Foreskin melanocyte (primary cell): ENCODE measurements at places on chromosomes 1 and 21.

- no peak for DNase-seq
These were observed 24.5 kb upstream of the PKP1 start for GRCh38 chr1:201258763-201259230.

GRCh38 chr1:210143465-210144062 lies 89.0 kb upstream of the SERTAD4 start:
- peak; percentile 55 for DNase-seq

- DNase-seq: no peak
These were observed 616 bp upstream of the LAX1 start for GRCh38 chr1:203764105-203765028.

DNA sequence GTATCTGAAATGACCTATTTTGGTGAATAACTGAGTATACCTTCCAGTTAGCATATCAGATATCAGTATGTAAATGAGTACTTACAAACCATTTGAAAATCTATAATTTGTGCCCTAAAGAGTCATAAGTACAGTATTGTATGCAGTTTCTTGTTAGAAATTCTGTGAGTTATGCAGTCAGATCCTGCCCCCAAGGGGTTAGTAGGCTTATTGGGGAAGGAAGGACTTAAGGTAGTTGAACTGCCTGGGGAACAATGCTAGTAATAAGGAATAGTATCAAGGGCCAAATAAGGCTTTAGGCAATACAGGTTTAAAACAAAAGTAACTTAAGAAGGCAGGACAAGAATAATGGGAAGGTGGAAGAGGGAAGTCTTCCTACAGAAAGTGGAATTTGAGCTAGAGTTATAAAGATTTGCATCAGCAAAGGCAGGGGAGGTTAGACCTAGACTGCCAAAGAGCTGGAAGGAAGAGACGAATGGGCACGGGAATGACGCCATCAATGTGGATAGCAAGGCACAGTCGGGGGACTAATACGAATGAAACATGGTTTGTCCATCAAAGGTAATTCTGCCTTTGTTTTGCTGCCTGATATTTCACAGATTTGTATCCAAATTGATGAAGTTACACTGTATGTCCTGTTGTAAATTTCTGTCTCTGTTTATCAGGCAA lies 182.9 kb upstream of the DPYD start:
- DNase-seq: no peak

DNA sequence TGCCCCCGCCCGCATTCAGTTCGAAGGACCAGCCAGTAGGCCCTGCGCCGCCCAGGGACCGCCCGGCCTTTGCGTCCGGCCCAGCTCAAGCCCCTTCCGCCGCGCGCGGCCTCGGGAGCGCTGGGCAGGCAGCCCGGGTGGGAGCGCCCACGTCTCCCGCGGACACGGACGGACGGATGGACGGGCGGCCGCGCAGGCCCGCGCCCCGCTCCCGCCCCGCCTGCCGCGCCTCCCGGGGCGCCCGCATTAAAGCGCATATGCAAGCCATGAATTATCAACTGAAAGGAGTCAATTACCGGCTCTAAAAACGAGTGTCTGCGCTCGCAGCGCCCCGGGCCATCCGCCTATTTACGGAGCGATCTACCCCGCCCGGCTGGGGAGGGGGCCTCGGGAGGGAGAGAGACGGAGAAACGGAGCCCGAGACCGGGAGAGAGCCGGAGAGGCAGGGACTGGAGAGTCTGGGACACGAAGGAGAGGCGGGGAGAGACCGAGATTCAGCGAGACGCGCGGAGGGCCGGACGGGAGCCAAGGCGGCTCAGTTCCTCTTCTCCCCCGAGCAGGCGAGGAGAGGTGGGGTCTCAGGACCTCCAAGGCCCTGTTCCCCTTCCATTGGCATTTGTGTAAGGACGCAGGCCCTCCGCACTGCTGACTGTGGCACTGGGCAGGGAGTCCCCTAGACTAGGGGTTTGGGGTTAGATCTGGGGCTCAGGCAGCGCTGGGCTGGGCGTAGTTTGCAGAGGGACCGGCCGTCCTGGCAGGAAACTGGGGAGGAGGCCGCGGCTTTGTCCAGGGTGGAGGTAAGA lies 41.3 kb upstream of the DMBX1 start:
- no peak for DNase-seq

DNA sequence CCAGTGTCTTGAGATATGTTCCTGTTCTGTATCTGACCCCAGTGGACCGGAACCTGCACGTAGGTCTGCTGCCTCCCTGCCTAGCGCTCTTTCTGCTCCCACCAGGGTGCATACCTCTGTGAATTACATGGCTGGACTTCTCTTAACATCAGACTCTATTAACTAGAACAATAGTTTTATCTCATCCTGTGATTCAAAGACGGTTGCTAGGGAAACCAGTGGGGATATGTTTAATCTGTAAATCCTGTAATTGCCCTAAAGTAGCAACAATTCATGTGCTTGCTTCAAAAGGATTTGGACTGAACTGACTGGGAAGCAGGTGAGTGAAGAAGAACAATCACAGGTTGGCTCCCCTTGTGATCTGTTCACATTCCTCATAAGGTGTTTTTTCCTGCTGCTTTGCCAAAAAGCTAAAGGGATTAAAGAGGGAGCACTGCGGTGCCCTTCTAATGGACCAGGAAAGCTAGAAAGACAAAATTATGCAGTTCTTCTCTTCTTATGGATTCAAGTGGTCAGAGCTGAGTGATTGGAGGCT lies 52.7 kb upstream of the DIRAS3 start:
- no peak for DNase-seq

GRCh38 chr1:116277840-116278540 lies 95.1 kb upstream of the ATP1A1 start:
- DNase-seq: no peak

DNA sequence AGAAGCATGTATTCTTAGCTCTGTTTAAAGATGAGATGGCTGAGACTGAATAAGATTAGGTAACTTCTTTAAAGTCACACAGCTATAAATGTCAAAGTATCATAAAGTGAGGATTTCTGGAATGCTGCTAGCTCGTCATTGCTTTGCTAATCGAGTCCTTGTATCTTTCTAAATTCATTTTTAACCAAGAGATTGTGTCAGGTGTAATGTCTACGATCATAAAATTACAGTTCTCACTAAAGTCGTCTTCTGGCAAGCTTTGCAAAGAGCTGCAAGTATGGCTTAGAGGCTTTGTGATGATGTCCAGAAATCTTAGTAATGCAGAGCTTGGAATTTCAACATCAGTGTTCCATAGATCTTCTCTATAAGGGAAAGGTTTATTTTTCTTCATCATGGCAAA lies 569.8 kb downstream of the LMO4 start:
- DNase-seq: no peak

DNA sequence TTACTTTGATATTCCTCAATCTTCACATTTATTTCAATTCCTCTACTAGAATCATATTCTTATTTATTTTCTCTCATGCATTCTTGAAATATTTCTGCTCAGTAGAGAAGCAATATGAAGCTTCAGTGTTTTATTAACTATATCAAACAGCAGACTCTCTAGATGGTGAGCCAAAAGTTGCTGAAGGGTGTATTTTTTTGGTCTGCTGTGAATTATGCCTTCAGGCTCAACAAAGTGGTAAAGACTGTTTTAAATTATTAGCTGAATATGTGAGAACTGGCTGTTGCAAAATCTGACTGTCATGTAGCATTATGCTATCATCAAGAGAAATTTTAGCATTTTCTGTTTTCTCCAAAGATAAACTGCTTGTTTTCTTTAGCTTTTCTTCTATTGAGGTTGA lies 24.9 kb upstream of the CDC42BPA start:
- no peak for DNase-seq

DNA sequence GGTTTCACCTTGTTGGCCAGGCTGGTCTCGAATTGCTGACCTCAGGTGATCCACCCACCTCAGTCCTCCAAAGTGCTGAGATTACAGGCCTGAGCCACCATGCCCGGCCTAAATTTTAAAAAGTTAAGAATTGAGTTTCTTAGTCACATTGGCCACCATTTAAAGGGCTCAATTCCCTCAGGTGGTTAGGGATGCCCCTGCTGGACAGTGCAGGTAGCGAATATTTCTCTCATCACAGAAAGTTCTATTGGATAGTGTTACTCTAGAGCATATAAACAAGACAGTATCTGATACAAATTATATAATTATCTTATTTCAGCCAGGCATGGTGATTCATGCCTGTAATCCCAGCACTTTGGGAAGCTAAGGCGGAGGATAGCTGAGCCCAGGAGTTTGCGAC lies 320.2 kb downstream of the ZP4 start:
- no peak for DNase-seq

DNA sequence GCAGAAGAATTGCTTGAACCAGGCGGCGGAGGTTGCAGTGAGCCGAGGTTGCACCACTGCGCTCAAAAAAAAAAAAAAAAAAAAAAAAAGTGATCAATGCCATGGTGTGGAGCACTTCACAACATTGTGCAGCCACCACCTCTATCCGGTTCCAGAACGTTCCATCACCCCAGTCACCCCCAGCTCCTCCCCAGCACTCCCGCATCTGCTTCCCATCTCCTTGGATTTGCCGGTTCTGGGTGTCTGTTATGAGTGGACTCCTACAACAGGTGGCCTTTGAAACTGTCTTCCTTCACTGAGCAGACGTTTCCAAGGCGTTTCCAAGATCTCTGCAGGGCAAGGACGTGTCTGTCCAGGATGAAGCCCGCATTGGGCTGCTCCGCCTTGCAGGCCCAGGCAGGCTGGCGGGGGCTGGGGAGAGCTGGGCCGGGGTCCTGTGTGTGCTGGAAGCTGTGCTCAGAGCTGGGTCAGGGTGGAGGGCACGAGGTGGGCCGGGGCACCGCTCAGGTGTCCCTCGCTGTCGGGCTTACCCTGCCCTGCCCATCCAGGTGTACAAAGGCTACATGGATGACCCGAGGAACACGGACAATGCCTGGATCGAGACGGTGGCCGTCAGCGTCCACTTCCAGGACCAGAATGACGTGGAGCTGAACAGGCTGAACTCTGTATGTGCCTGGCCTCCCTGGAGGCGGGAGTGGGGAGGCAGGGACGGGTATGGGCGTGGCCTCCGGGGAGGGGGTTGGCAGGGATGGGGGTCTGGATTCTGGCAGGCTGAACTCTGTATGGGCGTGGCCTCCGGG lies 14.9 kb upstream of the LRRC3 start:
- DNase-seq: no peak

GRCh38 chr1:100302739-100303138 lies 36.7 kb downstream of the RTCA start:
- no peak for DNase-seq

DNA sequence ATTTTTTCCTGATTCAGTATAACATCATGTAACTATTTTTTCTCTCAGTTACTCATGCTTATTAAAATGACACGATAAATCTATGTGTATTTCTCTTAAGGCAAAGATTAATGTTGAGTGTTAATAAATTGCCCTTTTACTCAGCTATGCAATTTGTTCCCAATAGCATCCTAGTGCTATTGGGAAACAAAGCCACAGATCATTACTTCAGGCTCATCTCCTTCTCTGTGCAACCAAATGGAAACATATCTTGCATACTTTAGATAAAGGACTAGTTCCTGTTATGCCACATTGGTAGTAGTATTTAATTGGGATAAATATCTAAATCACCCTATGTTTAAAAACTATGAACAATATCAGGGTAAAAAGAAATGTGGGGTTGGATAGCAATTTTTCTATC lies 106.2 kb downstream of the PLPPR4 start:
- no peak for DNase-seq

- no peak for DNase-seq
These were observed 188.5 kb downstream of the HLX start for GRCh38 chr1:221067721-221068120.

DNA sequence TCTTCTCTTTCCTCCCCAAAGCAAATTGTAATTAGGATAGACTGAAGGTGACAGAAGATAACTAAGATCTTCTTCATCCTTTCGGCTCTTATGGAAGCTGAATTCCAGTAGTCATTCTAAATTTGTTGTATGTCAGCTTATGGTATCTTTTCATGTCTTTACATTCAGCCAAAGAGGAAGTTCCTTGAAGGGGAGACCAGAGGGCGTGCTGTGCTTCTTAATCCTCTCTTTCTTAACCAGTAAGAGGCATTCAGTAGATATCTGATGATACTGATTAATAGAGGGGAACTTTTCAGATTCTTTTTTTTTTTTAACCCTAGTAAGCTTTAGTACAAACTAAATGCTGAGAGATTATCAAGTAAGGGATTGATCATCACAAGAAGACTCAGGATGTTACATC lies 102.3 kb downstream of the OSBPL9 start:
- DNase-seq: no peak

DNA sequence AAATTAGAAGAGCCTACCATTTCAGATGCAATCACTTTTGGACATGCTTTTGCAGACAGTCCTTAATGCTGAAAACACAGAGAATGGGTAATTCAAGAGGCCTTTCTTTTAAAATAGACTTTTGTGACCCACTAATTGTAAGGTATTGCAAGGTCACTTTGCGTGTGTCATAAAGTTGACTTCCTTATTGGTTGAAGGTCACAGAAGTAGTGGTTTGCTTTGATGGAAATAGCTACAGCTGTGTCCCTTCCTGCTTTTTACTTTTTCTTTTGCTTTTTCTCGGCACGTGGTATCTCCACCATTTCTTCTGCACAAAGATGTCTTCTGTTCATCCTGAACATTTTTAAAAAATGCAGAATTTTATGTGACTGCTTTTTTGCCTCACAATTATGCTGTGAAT lies 146.8 kb downstream of the DYRK1A start:
- no peak for DNase-seq

- no peak for DNase-seq
These were observed 122.6 kb downstream of the FCRL5 start for GRCh38 chr1:157429601-157430240.

DNA sequence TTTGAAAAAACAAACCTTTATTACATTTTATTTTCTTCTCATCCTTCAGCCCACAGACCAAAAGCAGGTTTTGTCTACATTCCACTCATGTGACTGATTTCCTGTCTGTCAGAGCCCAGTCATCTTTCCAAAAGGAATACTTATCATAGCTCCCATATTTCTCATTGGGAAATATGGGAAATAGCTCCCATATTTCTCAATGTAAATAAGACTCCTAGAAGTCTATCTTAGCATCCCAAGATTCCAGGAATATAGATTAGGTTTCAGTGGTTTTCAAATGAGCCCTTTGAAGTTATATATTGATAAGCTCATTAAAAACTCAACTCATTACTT lies 19.1 kb upstream of the NRDC start:
- no peak for DNase-seq

DNA sequence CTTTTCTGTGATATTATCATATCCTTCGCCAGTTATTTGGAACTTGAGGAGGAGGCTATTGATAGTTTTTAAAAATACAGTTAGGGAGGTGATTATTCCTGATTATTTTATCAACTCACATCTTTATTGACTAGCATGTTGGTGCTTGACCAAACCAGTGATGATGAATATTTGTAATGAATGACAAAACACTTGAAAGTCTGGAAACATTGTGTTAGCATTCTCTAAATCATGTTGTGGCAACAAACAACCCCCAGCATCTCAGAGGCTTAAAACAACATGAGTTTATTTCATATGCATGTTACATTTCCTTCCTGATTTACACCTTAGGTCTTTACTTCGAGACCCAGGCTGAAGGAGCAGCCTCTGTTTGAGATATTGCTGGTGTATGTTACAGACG lies 10.7 kb upstream of the JUN start:
- DNase-seq: no peak

GRCh38 chr1:116504308-116505156 lies 66.3 kb downstream of the CD58 start:
- no peak for DNase-seq

GRCh38 chr1:38549191-38549590 lies 310.4 kb downstream of the RRAGC start:
- peak; percentile 82 for DNase-seq

GRCh38 chr1:228555074-228555994 lies 68.2 kb downstream of the RNF187 start:
- no peak for DNase-seq
